Inflammatory macrophage treated with lipopolysaccharide for 4 hours (primary cell): ENCODE measurements at places on chromosomes 4 and X.
A peak's percentile ranks its signal among the peaks of the same experiment; 100 is the strongest.

DNA sequence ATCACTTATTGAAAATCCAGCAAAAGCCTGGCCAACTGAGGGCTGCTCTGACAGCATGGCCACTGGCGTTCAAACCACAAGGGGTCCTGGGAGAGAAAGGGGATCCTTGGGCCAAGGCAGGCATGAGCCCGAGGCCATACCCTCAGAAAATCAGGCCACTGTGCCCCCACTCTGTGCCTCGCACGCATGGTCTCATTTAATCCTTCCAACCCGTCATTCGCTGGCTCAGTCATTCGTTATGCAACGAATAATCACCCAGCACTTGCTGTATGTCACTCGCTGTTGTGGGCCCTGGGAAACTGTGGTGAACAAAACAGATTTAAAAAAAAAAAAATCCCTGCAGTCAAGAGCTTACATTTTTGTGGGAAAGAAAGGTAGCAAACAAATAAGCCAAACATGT lies 112.7 kb downstream of the BCOR start:
- no peak for DNase-seq

DNA sequence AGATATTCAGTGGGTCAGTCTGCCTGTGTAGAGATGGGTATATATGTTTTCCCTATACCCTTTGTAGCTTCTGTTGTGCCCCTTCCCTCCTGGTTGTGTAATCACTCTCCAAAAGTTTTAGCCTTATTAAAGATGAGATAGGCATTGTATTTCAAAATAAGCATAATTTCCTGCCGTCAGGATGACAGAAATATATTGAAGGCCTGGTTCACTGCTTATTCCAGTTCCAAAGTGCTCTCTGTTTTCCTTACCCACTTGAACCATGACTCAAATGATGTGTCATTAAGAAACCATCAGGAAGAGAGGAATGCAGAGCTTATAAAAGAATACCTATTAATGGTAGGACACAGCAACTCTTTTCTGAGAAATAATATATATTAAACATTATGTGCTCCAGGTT lies 178.5 kb downstream of the GABRB1 start:
- no peak for DNase-seq

- no peak for DNase-seq
Observed at GRCh38 chr4:137470806-137471205, 61.5 kb downstream of the PCDH18 start.

DNA sequence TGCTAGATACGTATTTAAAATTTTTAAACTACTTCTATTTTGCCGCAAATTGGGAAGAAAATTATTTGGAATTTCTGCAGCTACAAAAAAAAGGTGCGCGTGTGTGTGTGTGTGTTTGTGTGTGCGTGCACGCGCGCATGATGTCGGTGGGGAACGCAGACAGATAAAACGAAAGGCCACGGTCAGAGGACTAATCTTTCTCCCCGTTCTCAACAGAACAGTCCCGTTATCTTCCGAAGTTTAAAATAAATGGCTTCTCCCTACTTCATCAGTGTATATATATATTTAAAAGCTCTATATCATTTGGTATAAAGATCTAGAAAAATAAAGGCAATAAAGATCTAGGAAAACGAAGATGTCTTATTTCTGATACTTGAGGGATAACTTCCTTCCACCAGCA lies 1.5 kb downstream of the MGARP start:
- no peak for DNase-seq

DNA sequence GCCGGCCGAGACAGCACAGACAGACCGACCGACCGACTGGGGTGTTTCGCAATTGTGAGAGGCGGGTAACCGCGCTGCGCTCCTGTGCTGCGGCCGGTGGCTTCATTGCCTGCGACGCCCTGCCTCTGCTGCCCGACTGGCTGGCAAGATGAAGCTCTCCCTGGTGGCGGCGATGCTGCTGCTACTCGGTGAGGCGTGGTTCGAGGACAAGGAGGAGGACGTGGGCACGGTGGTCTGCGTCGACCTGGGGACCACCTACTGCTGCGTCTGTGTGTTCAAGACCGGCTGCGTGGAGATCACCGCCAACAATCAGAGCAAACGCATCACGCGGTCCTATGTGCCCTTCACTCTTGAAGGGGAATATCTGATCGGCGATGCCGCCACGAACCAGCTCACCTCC lies 565.7 kb upstream of the SMIM31 start:
- DNase-seq, result no peak

DNA sequence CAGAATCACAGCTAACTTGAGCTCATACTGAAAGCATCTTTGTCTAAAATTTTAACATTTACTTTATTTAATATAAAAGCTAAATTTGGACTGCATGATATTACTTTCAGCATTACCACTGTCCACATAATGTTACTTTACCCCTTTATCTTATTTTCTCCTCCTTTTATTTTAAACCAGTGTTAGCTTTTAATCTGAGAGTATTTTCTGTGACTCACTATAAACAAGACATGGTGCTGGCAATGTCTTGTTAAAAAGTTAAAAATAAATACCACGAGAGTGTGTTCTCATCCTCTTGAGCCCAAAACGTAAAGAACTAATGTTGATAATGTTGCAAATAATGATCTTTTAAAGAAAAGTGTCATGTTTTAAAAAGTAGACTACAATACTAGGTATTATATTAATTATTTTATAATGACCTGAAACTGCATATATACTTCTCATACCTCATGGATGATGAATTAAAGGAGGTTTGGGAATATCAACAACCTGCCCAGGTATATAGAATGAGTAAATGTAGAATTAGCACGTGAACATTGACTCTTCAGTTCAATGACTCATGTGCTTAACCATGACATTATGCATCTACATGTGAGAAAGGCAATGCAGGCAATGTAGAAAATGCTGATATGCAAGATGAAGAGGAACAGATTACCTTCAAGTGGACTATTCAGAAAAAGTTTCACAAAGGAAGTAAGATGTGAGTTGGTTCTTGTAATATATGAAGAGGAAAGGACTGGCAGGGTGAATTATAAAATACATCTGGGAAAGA lies 454.1 kb upstream of the ADGRL3 start:
- DNase-seq, result no peak

- no peak for DNase-seq
Observed at GRCh38 chrX:130014770-130015169, 32.3 kb downstream of the BCORL1 start.

DNA sequence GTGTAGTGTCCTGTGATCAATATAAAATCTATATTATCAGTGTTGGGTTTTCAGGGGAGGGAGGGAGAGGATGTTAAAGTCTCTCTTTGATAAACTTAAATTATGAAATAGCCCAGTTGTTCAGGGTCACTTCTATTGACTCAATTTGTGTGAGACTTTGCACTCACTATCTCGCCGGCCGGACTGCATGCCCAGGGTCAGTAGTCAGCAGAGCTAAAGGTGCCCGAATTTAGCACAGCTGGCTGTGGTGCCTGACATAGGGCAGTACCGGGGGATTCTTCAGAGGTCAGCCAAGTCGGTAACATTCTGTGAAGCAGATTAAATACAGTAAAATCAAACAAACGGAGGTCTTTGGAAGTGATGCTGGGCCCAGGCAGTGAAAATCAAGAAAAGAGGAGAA lies 19.2 kb downstream of the GABRQ start:
- DNase-seq, result no peak

DNA sequence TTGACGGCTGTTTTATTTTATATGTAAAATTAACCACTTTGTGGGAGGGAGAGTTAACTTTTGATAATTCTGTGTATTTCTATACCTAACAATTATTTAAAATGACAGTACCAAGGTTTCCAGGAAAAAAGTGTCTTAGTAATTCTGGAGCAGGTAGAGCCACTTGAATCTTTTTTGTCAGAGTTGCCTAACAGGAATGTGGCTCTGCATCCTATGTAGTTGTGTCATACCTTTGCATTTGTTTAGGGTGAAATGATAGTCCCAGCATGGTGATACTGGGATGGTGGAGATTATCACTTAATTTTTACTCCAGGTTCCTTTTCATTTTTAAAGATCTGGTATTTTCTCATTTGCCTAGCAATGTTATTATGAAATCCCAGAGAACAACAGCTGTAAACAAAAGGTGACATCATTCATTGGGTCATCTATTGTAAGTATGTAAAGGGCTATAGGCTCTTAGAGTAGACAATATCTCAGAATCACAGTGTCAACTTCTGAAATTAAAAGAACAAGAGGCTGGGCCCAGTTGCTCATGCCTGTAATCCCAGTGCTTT lies 9.6 kb downstream of the SGMS2 start:
- DNase-seq, result peak; percentile 81

- peak; percentile 81 for DNase-seq
Observed at GRCh38 chr4:158811216-158811540, 42.4 kb downstream of the FNIP2 start.

DNA sequence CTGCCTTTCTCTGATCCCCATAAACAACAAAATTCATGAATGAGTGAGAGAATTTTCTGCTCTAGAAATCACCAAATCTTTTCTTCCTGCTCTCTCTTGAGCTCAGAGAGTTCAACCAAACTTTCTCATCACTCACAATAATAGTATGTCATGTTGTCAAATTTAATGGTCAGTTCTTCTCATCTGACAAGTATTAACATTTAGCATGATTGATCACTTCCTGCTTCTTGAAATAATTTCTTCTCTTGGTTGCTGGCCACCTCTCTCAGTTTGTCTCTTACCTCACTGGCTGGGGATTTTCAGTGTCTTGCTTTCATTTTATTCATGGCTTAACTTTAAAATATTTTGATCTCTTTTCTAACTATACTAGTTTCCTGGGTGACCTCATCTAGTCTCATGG lies 25.5 kb upstream of the FGF5 start:
- DNase-seq, result no peak

- DNase-seq, result no peak
Observed at GRCh38 chr4:72390409-72390808, 178.6 kb downstream of the ADAMTS3 start.

DNA sequence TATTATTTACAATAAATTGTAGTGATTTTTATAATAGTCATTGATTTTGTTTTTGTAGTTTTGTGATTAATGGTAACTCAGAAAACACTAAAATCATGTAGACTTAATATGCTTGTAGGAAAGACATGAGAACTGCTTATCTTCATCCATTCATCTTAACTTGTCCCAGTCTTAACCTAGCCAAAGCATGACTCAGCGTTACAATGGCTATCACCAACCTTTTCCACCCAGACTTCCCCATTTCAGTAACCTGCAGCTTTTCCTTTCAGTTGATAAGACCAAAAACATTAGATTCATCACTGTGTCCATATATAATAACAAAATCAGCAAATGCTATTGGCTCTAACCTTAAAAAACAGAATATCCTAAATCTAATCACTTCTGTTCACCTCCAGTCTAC lies 106.2 kb upstream of the KLF8 start:
- no peak for DNase-seq

- peak; percentile 16 for DNase-seq
Observed at GRCh38 chr4:122766950-122767349, 34.4 kb downstream of the BBS12 start.

DNA sequence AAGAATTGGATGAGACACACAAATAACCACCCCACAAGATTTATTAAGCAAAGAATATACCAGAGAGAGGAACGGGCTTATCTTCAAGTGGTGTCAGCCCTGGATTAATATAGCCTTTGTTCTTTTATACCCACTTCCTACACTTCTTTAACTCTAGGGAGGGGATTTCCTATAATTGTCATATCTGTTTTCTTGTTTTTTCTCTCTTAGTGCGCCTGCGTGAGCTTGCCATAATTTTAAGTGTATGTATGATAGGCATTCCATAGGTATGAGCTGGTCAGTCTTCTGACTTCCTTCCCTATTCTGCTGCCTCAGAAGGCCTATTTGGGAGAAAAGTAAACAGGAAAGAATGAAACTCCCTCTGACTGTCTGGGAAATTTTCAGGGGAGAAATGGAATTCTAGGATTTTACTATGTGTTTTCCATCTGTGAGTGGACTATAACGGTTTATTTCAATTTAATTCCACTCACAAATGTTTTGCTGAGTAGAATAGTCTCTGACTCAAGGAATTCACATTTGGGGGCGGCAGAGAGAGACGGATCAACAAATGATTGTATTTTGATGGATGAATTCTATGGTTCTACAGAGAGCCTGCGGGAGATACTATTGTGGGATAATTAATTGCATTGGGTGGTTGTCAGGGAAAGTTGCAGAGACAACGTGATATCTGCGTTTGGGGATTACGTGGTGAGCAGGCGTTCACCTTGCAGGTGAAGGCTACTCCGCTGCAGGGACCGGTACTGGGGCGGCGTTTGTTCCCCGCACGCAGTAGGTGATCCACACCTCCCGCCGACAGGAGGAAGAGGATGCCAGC lies 626 bp upstream of the CEP135 start:
- peak; percentile 89 for DNase-seq

DNA sequence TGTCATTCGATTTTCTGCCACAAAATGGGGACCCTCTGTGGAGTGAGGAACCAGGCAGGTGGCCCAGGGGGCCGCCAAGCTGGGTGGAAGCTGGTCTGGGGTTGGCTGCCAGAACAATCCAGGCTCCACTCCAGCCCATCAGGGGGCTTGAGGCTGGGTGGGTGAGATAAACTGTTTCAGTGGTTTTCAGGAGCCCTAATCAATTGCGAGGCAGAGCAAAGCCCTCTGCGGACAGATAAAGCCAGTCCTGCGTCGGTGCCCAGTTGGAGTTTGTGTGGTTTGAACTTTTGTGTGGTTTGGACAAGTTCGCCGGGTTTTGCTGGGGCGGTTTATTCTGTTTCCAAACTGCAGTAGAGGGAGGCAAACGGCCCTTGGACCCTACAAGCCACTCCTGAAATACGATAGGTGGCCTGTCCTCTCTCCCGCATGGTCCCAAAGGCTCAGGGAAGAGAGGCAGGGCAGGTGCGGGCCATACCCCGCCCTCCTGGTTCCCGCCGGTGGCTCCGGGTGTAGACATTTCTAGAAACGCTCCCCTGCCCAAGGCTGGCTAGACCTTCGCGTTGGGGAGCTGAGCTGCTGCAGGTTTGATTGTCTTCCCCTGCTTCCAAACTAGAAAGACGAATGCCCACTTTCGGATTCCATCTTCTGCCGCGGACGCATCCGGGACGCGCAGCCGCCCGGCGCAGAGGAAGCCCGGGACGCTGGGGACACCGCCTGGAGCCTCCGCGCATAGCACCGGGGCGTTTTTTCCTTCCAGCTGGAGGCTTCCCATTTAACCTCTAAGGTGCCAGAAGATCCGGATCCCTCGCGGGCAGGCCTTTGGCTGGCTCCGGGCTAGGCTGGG lies 169.0 kb upstream of the BCOR start:
- DNase-seq, result peak; percentile 70

DNA sequence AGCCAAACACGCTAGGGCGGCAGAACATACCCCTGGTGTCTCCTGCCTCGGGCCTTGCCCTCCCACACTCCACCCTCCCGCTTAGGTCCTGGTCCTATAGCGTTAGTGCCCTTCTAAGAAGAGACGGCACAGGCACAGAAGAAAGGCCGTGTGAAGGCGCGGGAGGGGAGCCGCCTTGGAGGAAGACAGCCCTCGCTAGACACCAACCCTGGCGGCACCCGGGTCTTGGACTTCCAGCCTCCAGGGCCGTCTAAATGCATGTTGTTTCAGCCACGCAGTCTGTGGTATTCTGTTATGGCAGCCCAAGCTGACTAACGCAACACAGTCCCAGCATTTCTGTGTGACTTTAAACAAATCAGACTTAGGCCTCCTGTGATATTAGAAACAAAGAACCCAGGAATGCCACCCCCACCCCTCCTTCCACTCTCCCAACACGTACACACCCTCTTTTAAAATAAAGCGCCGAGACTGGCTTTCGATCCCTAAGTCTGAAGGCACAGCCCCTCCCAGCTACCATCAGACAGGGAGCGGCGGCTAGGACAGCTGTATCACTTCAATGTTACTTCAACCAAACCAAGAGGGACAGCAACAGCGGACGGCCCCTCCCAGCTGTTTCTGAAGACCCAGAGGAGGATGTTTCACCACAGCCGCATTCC lies 128.0 kb downstream of the AFAP1 start:
- no peak for DNase-seq
